ENCODE measurements at places on chromosomes 1 and 21. TPM values are rescaled to one million over a fixed set of nuclear protein-coding genes. Genes with fewer than 3 reads are reported as not detected.

GRCh38 chr21:45320261-45321025, 32.7 kb upstream of the POFUT2 start:
- no peak for DNase-seq

DNA sequence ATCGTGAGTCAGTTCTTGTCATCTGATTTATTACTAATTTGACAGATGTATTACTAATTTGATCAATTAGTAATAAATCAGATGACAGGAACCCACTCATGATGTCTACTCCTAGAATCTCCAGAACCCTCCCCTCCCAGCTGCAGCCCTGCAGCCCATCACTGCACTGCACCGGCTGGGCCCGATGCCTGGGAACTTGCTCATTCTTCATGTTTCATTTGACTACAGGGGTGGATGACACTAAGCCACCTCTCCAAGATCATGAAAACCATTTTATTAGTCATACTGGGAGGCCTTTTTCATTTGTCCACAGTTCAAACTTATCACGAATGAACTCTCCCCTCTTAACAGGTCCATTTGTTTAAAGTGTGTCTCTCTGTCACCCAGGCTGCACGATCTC, 41.0 kb downstream of the KCNH1 start:
- DNase-seq = no peak

DNA sequence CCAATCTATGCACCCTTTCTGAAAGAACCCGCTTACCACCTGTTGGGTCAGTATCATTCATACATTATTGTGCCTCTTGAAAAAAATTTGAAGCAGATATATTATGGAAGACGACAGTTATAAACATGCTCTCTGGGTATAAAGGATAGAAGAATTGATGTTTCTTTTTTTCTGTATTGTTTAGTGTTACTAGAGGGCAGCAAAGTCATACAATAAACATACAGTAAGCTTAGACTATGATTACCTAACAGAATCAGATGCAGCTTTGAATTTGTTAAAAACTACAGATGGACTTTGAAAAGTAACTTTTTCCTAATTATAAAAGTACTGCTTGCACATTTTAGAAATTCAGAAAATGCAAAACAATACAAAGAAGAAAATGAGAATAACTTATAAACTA, 11.1 kb upstream of the PAXBP1 start:
- no peak for DNase-seq

GRCh38 chr1:178953034-178953433, 72.7 kb upstream of the FAM20B start:
- DNase-seq = no peak

- DNase-seq = no peak
Measured at GRCh38 chr1:62900566-62900965, 116.6 kb downstream of the ATG4C start.

DNA sequence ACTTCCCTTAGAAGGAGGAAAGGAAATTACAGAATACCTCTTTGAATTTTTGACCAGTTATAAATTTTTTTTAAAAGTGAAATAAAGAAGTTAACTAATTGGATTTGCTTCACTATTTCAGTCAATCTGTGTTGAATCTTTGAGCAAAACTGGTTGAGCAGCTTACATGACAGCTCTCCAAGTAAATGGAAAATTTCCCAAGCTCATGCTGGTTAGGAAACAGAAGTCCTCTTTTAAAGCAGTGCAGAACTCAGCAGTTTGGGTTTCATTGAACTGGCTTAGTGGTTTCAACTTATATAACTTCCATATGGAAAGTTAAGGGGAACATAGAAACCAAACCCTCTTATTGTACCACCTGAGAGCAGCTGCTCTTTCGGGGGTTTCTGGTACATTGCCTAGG, 250.5 kb downstream of the PDE4B start:
- no peak for DNase-seq

Gene ACAP3
- total RNA-seq = 29.1 TPM

Gene FHAD1
- 0.43 TPM for total RNA-seq

Gene CD101
- total RNA-seq = 0.14 TPM
